WTC11 (cell line): ENCODE measurements at places on chromosomes 5 and 9.
A peak's percentile ranks its signal among the peaks of the same experiment; 100 is the strongest.

GRCh38 chr9:121345070-121345469 is 25.0 kb downstream of the STOM start:
- DNase-seq = no peak

DNA sequence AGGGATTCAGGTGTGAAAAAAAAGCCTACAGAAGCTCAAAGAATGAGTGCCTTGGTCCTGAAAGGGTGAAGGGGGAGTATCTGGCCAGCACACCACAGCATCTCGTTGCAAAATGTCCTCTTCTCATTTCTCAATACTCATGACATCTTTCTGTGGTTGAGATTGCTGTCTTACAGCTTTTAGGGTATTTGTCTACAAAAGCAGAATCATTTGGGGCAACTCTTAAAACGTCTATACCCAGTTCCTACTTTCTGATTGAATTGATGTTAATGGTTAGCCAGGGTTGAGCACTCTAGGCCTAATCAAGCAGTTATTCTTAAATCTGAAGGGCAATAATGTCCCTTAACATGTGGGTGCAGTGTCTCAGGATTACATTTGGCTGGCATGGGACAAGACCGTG is 21.2 kb upstream of the PCSK5 start:
- no peak for DNase-seq

GRCh38 chr5:12910641-12911040 is 1006.4 kb upstream of the CTNND2 start:
- DNase-seq = no peak

- no peak for DNase-seq
Observed at GRCh38 chr9:68983522-68984424, 30.1 kb downstream of the PRKACG start.

DNA sequence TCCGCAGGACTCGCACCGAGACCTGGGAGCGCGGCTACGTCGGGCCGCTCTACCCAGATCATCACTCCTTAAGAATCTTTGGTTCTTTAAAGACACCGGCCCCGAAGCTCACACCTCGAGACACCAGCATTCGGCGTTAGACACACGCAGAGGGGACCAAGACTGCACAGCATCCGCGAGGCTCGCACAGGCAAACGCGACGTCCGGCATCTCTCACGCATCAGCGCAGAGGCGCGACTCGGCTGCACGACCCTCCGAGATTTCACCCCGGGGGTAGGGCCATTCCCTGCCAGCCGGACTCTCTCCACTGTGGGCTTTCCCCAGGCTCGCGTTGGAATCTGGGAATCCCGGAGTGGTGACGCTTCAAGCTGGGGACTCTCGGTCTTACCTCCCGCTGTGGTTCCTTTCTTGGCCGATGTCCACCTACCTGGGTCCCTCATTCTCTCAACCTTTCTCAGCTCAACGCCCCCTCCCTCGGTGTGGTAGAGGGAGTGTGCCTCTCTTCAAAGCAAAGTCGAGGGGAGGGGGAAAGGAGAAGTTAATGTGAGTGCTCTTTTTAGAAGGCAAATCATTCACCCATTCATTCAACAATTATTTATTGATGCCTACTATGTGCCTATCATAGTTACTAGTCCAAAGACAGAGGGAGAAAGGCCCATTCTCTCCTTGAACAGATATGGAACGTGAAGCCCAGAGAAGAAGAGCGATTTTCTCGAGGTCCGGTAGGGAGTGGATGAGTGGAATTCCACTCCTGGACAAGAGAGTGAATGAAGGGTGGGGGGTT is 1.3 kb upstream of the HAND1 start:
- DNase-seq = peak; percentile 43

- no peak for DNase-seq
Observed at GRCh38 chr9:127912882-127913281, 4.0 kb downstream of the ST6GALNAC4 start.

- peak; percentile 88 for DNase-seq
Observed at GRCh38 chr9:34701769-34702736, 7.9 kb downstream of the CCL21 start.

GRCh38 chr5:125424402-125425141 is 678.1 kb upstream of the ZNF608 start:
- no peak for DNase-seq

DNA sequence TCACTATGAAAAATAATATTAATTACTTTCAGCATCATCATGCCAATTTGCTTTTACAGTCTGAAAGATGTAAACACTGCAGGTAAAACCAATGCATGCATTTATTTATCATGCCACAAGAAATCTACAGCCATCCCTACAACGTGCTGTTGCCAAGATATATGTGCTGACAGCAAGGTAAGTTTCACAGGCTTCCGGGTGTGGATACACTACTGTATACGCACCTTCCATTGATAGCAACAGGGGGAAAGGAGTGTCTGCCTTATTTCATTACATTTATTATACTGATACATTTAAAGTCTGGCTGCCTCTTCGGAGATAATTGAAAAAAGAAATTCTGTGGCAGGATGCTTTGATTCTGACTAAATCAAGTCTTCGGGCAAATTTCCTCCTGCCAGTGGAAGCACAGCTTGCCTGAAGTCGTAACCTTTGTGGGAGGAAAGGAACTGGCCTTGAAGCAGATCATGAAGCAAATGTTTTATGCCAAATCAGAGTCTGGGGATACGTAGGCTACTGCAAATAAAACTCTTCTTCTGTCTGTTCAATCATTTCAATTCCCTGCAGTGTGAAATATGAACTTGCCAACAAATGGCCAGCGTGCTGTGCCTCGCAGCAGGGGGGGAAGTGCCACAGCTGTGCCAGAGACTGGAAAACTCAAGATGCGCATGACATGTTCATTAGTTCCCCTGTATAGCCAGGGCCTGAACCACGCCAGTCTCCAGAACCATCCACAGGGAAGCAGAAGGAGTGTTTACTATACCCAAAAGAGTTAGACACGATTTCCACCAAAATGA is 268.1 kb downstream of the EFNA5 start:
- DNase-seq = peak; percentile 34

- no peak for DNase-seq
Observed at GRCh38 chr5:106827061-106827460, 843.7 kb downstream of the EFNA5 start.

GRCh38 chr9:108468364-108468763 is 387.4 kb downstream of the ACTL7B start:
- DNase-seq = peak; percentile 78

DNA sequence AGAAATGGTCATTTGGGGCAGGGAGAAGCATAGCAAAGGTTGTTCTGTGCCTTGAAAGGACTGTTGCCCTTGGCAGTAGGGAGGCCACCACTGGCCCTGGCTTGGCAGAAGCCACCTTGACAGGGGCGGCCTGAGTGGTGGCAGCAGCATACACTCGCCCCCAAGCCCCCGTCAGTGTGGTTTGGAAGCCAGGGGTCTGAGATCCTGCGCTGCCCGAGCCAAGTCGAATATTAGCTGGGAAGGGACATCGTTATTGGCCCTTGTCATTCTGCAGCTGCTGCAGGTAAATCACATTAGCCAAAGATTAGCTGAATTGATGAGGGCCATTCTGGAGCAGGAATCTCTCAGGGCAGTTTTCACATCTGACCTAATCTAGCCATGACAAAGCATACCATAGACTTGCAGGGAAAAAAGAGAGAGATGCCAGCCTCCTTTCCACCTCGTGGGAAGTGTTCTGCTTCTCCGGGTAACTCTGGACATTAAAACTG is 9.0 kb downstream of the OLFM1 start:
- no peak for DNase-seq

GRCh38 chr9:95096807-95097206 is 220.7 kb downstream of the FANCC start:
- no peak for DNase-seq

GRCh38 chr5:180825768-180826525 is 23.3 kb upstream of the MGAT1 start:
- DNase-seq = no peak

DNA sequence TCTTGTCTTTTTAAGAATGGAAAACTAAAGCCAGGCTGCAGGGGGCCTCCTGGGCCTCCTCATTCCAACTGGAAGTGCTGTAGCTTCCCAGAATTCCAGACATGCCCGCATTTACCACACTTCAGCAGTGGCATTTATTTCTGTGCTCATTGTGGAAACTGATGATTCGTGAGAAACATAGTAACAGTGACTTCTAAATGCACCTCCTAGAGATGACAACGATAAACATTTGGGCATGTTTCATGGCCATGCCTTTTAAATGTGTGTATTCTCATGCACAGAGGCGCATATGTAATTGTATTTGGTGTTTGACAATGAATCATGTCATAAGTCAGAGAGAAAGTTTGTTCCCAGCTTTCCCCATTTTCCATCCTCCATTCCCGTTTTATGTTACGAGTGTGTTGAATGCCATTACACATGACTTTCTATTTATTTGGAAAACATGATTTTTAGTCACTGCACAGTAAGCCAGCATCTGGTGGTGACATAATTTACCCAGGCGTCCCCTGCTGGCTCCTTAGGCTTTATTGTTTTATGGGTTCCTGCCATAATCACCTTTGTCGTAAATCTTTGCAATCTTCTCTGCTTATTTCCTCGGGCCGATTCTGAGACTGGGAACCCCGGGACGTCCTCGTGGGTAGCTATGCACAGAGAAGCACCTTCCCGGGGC is 68.8 kb upstream of the FCN2 start:
- peak; percentile 54 for DNase-seq

DNA sequence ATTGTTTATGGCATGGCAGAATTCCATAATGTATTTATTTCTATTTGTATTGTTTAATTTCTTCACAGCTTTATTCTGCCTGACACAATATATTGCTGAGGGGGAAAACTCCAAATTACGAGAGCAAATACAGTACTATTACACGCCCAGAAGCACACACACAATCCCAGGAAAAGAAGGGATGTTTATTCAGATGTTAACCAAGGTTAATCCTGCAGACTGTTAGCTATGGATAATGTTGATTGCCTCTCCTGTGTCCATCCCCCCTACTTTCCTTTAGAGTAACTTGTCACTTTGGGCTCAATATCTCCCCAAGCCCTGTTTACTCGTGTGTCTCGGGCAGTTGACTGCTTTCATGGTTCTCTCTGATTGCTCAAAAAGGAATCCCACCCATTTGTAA is 84.2 kb upstream of the ERCC6L2 start:
- no peak for DNase-seq

DNA sequence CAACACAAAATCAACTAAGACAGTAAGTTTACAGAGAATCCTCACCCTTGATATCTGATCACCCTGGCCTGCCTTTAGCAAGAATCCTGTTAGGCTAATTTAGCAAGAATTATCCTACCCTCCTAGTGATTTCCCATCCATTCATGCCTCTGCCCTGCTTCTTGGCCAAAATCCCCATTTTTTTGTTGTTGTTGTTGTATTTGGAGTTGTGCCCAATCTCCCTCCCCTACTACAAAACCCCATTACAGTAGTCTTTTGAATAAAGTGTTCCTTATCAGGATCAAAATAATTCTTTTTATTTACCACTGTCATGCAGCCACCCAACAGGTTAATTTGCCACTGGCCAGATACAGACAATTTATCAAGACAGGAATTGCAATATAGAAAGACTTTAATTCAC is 58.5 kb upstream of the CLINT1 start:
- no peak for DNase-seq
